HT1080 (cell line): ENCODE measurements at places on chromosomes 1 and 21. TPM values are rescaled to one million over a fixed set of nuclear protein-coding genes. Genes with fewer than 3 reads are reported as not detected.
A peak's percentile ranks its signal among the peaks of the same experiment; 100 is the strongest.

DNA sequence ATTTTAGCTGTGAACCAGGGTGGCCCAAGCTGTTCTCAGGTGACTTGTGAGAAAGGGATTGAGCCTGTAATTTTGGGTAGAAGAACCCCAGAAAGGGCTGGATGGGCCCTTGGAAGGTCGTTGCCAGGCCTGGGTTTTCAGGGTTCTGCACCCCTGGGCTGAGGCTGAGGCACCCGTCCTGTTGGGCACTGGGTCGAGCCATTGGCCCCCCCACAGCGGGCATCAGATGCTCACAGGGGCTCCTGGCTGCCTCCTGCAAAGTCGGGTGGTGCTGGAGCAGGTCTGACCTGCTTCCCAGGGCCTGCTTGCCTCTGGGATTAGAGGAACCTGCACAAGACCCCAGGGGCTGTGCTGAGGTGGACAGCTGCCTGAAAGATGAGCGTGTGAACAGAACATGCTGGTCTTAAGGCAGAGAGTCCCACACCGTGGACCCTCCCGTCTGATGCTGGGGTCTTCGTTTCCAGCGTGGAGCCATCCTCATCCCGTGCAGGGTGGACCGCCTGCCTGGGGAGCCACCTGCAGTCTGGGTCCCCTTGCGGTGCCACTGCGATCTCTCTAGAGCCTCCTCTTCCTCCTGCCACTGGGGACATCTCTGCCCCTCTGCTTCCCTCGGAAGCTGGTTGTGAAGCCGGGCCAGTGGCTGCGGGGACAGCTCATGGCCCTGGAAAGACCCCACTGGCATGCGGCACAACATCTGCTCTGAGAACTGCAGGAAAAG, 1.7 kb upstream of the TRPM2 start:
- DNase-seq, result no peak

DNA sequence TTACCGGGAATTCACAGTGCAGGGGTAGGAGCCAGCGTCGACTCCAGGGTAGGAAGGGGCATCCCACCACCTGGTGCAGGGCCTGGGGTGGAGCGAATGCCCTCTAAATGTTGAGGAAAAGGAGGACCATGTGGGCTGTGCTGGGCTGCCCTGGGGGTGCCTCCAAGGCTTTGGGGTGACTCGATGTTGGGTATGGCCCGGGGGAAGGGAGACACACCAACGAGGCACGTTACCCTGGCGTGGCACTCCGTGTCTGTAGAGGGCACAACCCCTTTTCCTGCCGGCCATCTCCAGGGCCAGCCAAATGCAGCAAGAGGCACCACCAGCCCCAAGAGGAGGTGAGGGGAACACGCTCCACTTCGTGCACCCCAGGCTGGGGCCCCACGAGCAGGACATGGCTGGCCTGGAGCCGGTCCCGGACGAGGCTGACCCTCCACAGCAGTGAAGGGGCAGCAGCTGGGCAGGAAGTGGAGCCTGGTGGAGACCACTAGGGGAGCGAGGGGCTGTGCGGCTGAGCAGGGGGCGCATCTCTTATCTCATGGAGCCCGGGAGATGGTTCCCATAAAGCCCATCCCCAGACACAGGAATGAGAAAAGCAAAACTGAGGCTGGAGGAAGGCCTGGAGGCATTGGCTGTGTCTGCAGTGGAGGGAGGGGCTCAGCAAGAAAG, 11.2 kb downstream of the ACTRT2 start:
- DNase-seq, result no peak

DNA sequence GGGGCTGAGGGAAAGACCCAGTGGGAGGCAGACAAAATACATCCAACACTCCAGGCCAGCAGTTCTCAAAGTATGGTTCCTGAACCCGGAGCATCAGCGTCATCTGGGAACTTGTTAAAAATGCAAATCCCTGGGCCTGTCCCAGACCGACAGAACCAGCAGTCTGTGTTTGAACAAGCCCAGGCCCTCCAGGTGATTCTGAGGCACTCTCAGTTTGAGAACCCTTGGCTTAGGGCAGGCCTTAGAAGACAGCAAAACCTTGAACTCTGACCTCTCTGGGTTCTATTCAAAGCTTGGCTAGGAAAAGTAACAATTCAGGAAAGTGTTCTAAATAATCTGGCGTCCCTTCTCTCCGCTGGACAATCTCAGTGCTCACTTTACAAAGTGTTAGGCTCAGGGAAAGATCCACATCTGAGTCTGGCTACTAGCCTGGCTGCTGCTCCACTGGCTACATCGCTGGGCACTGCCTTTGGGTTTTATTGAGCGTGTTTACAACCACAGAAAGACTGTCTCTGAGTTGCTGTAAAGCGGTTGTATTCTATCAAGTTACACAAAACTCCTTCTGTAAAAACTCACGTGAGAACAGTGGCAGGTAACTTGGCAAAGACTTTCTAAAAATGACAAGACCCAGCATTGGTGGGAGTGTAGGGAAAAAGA, 166.1 kb downstream of the HIVEP3 start:
- DNase-seq, result no peak

GRCh38 chr1:11784993-11785769, 20.6 kb downstream of the MTHFR start:
- DNase-seq, result peak; percentile 46

PPP1R15B gene
- 21.3 and 27.4 TPM in 2 replicates for total RNA-seq

GRCh38 chr1:234958706-234959657, 169.7 kb downstream of the TOMM20 start:
- DNase-seq, result no peak

SIPA1L2 gene
- 1.6 and 1.8 TPM in 2 replicates for total RNA-seq

GRCh38 chr1:206856674-206857464, 8.6 kb upstream of the IL20 start:
- DNase-seq, result no peak

DNA sequence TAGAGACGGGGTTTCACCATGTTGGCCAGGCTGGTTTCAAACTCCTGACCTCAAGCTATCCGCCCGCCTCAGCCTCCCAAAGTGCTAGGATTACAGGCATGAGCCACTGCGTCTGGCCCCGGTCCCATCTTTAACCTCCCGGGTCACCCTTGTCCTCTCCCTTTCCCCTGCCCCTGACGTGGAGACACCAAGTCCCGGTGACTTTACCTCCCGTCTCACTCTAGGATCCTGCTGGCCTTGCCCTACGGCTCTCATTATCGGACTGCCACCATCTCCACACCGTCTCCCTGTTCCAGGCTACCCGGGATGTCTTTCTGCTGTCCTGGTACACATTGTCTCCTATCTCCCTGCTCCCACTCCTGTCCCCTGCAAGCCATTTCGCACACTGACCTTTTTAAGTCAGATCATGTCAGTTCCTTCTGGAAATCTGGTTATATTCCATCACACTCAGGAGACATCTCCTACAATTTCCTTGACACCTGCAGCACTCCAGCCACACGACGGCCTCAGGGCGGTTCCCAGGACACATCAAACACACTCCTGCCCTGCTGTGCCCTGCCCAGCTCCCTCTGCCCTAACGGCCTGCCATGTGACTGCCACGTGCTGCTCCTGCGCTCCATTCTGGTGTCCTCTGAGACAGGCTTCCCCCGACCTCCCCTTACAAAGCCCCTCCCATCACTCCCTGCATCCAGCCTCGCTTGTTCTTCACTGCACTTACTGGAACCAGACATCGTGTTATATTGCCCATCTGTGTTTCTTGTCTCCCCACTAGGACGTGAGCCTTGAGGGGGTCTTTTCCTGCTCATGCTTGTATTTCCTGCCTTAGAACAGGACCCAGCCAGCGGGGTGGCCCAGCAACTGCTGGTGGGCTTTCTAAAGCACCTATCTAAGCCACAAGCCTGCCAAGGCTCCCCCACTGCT, 32.7 kb downstream of the TTC39A start:
- DNase-seq, result no peak

DNA sequence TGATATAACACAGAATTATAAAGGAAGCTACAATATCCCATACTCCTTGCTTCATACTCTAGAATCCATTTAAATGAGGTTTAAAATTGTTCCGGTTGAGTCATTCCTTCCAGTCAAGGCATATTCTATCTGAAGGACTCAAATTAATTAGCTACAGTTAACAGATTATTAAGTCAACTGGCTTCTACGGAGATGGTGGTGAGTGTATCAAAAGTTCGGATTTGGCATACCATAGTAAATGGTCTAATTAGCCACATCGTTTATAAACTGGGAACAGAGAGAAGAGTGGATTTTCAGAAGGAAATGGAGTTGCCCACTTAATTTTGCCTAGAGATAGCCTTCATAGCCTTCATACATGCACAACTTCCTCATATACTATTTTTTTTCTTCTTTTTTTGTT, 1095.3 kb downstream of the TTLL7 start:
- DNase-seq, result no peak

- no peak for DNase-seq
Measured at GRCh38 chr1:241114699-241115233, 242.2 kb downstream of the RGS7 start.

- peak; percentile 64 for DNase-seq
Measured at GRCh38 chr1:33943978-33944377, 80.1 kb downstream of the HMGB4 start.

DNA sequence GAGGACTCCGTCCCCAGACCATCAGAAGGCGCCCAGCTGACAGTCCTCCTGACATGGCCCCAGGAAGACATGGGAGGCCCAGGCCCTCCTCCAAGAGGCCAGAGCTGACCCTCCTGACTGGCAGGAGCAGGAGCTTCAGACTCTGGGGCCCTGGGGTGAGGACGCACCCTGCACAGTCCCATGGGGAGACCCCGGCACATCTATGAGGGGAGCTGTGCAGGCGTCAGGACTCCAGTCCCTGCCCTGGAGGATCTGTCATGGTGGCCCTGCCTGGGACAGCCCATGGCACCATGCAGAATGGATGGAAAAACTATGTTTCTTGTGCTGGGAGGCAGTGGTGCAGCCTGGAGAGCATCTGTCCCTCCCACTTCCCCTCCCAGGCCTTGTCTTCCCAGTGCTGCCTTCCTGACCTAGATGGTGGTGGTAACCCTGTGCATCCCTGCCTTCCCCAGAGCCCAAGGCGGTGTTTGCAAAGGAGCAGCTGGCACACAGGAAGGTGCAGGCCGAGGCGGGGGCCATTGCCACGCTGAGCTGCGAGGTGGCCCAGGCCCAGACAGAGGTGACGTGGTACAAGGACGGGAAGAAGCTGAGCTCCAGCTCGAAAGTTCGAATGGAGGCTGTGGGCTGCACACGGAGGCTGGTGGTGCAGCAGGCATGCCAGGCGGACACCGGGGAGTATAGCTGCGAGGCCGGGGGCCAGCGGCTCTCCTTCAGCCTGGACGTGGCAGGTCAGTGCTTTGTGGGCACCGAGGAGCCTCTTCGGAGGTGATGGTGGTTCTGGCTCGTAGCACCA, 41.9 kb downstream of the OBSCN start:
- no peak for DNase-seq

NFYC gene
- 35.8 and 54.1 TPM in 2 replicates for total RNA-seq

DNA sequence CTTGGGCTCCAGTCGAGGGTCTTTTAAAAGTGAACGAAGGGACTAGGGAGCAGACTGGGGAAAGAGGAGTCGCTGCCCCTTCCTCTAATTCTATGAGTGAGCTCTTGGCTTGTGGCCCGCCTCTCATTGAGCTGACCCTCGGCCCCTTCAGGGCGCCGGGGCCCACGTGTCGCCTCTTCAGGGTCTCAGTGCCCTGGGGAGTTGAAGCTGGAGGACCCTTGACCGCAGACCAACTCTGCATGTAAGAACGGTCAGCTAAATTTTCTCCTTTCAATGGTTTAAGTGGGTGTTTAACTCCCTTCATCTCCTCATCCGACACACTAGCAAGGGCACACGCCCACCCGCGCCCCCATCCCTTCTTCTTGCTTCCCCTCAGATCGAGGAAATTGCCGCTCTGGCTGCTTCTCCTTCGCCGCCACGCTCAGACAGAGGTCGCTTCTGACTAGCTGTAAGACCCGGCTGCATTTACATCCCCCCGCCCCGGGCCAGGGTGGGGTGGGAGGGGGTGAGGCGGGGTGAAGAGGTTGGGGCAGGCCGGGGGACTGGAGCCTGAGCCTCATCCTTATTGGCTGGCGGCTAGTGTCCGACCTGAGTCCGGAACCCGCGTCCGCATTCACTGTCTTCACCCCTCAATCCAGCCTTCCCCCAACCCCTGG, 10.9 kb downstream of the NR5A2 start:
- no peak for DNase-seq

GRCh38 chr1:230759369-230760065, 12.3 kb downstream of the CAPN9 start:
- DNase-seq, result no peak

GRCh38 chr1:201157949-201158348, 3.7 kb upstream of the TMEM9 start:
- no peak for DNase-seq

DNA sequence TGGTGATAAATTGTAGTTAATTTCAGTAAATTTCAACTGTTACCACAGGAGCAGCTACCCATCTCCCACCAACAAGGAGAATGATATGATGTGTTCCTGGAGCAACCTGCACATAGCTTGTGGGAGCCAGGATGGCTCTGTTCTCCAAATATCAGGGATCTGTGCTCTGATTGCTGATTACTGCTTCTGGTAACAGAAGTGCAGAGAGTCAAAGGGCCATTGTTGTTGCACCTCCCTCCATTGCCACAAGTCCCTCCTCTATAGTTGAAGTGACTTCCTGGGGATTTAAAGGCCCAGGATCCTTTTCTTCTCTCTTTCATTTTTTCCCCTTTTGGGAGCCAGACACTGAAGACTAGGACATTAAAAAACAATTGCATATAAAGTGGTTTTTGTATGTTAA, 51.6 kb upstream of the HPDL start:
- DNase-seq, result peak; percentile 2

DNA sequence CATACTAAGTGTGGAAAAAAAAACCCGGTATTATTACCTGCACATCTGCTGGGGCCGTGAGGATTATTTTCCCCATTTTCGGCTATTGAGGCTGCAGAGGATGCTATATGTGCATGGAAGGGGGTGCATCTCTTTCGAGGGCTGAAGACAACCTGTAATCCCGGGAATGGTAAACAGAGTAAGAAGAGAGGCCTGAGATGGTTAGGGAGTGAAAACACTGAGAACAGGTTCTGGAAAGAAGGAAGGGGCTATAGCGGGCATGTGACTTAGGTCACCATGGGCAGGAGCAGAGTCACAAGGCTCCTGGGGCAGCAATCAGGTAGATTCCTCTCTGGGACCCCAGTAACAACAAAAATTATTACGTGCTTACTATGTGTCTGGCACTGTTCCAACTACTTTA, 299.1 kb downstream of the RRAGC start:
- DNase-seq, result no peak

- DNase-seq, result no peak
Measured at GRCh38 chr1:7119156-7119555, 333.9 kb downstream of the CAMTA1 start.

LIN28A gene
- not detected in 2 replicates for total RNA-seq
